ENCODE measurements at places on chromosomes 2 and 18.

GRCh38 chr2:6917761-6918421 lies 679 bp downstream of the RNF144A start:
- DNase-seq = no peak

- no peak for DNase-seq
Observed at GRCh38 chr2:141967980-141968379, 162.8 kb downstream of the LRP1B start.

- DNase-seq = no peak
Observed at GRCh38 chr2:118168615-118169014, 80.3 kb downstream of the INSIG2 start.

DNA sequence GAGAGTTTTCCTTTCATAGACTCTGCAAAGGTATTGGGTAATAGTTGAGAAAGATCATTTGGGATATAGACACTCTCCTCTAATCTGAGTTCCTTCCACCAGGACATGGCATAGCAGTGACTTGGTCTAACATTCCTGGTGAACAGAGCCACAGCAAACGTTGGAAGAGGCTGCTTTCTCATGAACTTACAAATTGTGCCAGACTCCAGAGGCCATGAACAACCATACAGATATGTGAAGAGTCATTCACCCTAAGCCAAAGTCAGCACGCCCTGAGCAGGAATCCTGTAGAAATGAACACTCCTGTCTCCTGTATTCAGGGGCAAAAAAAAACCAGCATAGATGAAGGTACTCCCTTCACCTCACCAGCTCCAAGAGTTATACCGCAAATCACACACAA lies 152.8 kb downstream of the TMEM18 start:
- DNase-seq = no peak

- no peak for DNase-seq
Observed at GRCh38 chr18:37429791-37430190, 135.8 kb downstream of the CELF4 start.

DNA sequence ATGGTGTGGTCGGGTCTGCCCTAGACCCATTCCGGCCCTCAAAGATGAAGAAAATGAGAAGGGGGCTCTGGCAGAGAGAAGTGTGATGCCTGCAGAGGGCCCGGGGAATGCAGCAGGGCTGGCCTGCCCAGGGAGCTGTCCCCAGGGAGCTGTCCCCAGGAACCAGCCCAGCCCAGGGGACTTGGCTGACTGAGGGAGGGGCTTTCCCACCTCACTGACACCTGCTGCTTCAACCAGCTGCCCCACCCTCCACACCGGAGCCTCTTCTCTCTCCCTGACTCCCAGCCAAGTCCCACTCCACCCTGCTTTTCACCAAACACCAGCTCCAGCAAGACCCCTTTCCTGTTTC lies 111.2 kb downstream of the STPG4 start:
- DNase-seq = no peak

GRCh38 chr2:129004485-129004884 lies 685.8 kb upstream of the HS6ST1 start:
- no peak for DNase-seq

- DNase-seq = no peak
Observed at GRCh38 chr2:49108851-49109250, 45.5 kb downstream of the FSHR start.

DNA sequence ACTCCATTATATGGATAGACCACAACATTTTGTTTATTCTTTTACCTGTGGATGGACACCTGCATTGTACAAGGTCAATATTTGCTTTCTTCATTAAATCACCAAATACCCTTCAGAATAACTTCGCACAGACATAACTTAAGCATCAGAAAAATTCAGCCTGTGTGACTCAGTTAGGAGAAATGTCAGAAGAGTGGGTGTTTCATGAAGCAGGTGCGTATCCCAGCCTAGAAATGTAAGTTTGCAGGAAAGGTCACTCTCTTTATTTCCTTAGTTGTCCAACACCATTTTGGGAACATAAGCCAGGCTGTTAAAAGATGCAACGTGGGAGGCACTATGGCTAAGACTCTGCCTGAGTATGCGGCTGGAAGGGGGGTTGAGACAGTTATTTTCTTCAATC lies 48.6 kb upstream of the FHL2 start:
- DNase-seq = no peak

GRCh38 chr2:20524412-20525040 lies 77.7 kb downstream of the RHOB start:
- no peak for DNase-seq

GRCh38 chr2:167963899-167964649 lies 283.3 kb downstream of the STK39 start:
- no peak for DNase-seq

DNA sequence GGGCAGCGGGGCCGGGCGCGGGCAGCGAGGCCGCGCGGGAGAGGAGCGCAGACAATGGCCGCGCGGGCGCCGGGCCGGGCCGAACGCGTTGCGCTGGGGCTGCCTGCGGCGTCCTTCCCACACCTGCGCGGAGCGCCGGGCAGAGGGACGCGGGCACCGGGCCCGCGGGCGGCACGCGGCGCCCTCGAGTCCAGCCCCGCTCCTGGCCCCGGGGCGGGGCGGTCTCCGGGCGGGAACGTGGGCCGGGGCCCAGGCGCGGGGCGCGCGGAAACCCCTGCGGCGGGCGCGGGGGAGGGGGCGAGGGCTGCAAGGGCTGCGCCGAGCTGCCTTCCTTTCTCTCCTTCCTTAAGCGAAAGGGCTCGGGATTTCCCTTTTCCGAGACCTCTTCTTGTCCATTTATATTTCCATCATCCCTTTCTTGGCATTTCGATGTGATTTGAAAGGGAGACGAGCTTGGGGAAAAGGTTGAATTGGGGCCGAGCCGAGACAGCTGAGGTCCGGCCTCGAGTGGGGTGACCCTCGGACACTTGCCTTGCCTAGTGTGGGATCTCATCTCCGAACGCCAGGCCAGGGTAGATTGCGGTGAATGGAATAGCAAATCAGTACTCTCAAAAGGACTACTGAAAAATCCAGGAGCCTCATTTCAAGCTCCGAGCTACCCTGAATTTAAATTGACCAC lies 676 bp downstream of the KLHL23 start:
- DNase-seq = no peak

DNA sequence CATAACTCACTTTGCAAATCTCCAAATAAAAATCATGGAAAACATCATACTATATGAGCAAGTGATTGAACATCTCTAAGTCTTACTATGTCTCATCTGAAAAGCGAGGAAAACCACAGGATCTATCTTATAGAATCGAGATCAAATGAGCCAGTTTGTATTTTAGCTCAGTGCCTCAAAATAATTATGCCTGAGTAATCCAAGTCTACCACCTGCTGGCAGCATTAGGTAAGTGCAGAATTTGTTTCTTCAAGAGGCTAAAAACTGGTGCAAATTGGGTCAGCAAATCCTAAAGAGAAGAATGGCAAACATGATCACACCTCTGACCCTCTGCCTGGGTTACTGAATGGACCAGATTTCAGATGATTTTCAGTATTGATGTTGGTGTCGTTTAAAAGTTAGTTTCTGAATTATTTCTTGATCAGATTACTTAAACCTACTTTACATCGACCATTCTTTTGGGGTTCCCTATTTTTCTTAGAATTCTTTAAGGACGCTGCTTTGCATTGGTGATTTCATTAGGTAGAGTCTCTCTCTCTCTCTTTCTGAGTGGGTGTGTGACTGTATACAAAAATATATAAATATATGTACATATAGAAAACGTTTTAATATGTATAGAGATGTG lies 12.7 kb upstream of the FHOD3 start:
- no peak for DNase-seq

GRCh38 chr2:54757500-54757899 lies 34.0 kb downstream of the EML6 start:
- no peak for DNase-seq

GRCh38 chr2:3610881-3611505 lies 16.1 kb downstream of the COLEC11 start:
- no peak for DNase-seq

DNA sequence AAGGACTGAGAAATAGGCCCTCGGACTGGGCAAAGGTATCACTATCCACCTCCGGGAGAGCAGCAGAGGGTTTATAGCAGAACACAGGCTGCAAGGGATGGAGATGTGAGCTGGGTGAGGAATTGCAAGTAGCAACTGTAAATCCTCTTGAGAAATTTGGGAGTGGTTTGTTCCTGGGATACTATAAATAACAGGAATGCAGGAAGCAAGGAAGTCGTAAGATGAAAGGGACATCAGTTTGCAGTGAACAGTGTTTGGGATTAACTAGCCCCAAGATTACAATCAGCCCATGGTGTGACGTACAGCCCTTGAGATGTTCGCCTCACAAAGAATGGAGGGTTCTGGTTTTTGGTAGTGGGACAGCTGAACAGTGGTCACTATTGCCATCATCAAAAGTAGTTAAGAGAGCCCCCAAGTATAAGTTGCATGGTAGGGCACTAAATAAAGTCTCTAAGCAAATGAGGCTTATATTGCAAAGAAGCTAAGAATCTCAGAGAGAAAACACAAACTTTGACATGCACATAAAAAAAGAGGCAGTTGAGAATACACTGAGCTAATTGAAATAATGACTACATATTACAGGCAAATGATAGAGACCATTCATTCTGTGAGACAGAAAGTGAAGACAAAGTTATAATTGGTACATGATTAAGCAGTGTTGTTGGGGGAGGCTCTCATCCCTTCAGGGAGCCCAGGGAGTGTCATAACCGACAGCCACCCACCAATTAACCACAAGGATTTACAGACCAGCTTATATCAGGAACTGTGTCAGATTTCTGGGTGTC lies 362.5 kb upstream of the ACVR2A start:
- DNase-seq = no peak

GRCh38 chr2:73766994-73767393 lies 12.9 kb downstream of the DUSP11 start:
- DNase-seq = no peak

DNA sequence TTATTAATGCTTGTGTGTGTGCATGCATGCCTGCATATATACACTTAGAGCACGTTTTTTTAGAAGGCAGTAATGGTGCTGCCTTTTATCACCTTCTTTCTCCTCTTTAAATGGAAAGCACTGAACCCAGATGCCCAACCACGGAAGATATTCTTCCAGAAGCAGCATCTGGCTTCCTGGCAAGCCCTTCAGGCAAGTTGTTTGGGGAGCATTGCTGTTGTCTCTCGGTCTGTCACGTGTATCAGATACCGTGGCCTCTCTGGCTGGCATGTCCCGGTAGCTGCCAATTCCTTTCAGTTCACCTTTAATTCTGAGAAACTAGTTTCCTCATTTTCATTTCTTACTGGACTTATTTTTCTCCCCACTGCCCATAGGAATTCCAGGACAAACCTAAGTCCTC lies 587.8 kb downstream of the ARHGAP15 start:
- no peak for DNase-seq

DNA sequence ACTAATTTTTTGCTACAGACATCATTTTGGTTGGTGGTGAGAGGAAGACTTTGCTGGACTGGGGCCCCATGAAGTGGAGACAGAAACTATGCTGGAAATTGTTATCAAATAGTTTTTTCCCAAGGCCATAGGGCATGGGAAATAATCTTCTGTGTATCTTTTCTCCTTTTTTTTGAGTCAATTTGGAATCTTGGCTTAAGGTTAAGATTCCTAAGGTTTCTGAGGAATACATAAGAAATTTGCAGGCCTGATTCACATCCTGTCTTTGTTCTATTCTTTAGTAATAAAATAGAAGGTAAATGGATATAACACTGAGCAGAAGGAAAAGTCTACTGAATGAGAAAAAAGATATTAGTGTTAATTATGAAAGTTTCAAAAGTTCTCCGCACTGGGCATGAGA lies 16.6 kb downstream of the SMC6 start:
- DNase-seq = no peak

- no peak for DNase-seq
Observed at GRCh38 chr2:148298196-148298595, 277.3 kb downstream of the MBD5 start.

DNA sequence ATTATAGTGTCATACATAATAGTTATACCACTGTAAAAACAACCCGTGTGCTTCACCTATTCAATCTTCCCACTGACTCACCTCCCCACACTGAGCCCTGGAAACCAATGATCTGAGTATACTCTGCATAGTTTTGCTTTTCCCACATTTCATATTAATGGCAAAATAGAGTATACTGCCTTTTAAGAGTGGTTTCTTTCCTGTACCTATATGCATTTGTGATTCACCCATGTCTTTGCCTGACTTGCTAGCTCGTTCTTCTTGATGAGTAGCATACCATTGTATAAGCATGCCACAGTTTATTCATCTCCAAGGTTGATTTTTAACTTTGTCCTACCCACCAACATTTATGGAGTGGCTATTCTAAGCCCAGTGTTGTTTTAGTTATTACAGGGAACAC lies 686.4 kb downstream of the PLCL1 start:
- DNase-seq = no peak

DNA sequence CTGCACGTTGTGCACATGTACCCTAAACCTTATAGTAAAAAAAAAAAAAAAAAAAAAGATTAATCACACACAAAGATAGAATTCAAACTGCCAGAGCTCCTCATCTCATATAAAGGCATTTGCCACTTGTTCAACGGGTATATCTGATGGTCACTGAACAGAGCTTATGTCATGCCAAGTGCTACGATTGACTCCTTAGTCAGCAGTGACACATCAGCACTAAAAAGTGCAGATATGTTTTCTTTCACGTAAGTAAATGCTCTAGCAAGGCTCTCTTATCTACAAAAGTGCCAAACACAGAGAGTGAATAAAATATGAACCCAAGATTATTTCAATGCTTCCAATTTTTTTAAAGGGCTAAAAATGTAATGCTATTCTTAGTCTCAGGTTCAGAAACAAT lies 1.1 kb downstream of the LMAN1 start:
- no peak for DNase-seq

GRCh38 chr2:71798266-71799012 lies 345.1 kb downstream of the DYSF start:
- DNase-seq = no peak

DNA sequence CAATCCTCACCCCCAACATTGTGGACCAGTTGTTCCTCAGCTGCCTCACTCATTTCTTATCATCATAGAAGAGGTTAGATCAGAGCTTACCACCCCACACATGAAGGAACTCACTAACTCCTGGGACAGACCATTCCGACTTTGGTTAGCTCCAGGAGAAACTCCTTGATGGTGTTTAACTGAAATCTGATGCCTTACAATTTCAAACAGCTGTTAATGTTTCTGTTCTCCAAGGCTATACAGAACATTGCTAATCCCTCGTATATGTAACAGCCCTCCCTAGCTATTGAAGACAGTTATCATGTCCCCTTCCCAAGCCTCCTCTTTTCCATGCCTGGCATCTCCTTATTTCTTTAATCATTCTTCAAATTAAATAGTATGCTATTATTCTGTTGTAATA lies 14.8 kb downstream of the ERBB4 start:
- DNase-seq = no peak

DNA sequence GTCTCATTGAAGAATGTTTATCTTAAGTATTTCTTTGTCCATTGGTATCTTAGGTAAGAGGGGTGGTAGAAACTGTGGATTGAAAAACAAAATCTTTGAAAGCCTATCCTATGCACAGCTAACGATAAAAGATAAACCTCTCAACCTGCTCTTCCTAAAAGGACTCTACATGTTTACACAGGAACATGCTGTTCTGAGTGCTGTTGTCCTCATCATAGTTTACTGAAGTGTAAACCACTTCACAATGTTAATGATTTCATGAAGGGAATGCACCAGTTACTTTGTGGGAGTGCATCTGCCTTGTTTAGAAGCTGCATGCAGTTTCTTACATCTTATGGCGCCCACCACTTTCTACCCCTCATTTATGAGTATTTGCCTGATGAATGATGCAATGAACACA lies 1.2 kb downstream of the ACMSD start:
- no peak for DNase-seq

Data from stimulated activated CD4-positive, alpha-beta T cell treated with anti-CD3 and anti-CD28 coated beads, Interleukin-1b, Interleukin-23, amount 100 ng/mL, for 1 hour (primary cell).